ENCODE measurements at places on chromosomes 1 and 21.
A peak's percentile ranks its signal among the peaks of the same experiment; 100 is the strongest.

GRCh38 chr1:67629370-67630075 is 55.5 kb upstream of the GADD45A start:
- peak; percentile 65 for DNase-seq

GRCh38 chr21:26851109-26851944 is 6.1 kb upstream of the ADAMTS1 start:
- DNase-seq, result no peak

DNA sequence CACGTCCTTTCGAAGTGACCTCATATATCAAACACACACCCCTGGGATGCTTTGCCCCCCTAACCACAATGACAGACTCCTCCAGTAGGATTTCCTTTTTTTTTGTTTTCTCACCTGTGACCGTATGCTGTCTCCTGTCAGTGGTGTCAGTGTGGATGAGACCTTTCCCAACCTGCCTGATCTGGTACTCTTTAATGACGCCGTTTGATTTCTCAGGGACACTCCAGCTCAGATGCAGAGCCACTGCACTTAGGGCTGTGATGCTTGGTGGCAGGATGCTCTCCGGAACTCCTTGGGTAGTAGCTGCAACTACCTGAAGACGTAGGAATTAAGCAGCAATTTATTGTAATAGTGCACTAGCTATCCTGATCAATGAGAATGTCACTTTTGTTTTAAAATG is 212.6 kb downstream of the KCTD3 start:
- DNase-seq, result no peak

DNA sequence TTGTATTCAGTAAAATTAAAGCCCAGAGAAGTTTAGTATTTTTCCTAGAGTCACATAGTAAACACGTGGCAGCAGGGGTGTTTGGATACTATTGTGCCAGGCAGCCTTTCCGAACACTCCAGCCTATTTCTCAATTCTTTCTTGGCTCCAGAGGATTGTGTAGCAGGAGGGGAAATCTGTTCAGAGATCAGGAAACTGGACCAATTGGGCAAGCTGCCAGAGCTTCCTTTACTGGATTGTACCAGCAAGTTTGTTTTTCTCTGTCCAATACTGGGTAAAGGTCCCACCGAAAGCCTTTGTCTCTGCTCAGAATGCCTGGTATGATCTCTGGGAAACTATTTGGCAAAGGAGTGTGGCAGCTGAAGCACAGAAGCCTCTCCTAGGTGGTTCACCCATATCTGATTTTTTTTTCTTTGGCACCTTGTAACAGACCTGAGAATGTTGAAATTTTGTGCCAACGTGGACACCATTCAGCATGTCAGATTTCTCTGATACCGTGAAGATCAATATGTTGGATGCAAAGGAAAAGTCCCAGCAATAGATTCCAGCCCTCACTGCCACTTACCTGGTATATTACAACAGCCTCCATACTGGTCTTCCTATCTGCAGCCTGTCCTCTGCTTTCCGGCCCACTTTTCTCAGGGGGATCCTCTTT is 126.2 kb downstream of the FGGY start:
- DNase-seq, result peak; percentile 20

- no peak for DNase-seq
Measured at GRCh38 chr1:115194506-115194905, 105.2 kb upstream of the TSPAN2 start.

DNA sequence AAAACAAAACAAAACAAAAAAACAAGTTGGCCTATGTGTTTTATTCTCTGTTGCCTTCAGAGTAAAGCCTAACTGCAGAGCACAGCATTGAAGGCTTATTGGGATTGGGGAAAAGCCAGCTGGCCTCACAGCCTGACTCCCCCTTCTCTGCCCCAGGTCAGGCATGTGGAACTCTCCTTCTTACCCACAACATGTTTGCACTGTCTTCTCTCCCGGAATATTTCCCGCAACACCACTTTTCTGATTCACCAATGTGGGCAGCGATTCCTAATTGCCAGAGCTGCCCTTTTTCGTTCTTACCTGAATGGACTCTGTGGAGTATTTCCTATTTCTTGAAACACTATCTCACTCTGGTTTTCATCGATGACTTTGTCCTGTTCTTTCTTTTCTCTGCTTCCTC is 2.8 kb upstream of the TARBP1 start:
- no peak for DNase-seq
